ENCODE measurements at places on chromosomes 5 and 9.

DNA sequence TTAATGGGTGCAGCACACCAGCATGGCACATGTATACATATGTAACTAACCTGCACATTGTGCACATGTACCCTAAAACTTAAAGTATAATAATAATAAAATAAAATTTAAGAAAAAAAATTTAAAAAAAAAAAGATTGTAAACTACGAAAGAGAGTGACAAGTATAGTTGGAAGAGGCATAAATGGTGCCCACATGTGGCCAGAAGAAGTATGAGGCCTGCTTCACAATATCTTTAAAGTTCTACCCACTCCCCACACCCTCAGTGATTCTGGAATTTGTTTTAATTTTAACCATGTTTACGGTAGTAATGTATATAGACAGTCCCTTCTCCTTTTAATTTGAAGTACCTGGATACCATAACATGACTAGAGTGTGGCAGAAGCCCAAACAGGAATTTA, 172.7 kb downstream of the CHSY3 start:
- DNase-seq = no peak

- no peak for DNase-seq
Observed at GRCh38 chr5:16953729-16954128, 17.6 kb upstream of the MYO10 start.

GRCh38 chr9:8088477-8088876, 288.9 kb upstream of the DMAC1 start:
- no peak for DNase-seq

DNA sequence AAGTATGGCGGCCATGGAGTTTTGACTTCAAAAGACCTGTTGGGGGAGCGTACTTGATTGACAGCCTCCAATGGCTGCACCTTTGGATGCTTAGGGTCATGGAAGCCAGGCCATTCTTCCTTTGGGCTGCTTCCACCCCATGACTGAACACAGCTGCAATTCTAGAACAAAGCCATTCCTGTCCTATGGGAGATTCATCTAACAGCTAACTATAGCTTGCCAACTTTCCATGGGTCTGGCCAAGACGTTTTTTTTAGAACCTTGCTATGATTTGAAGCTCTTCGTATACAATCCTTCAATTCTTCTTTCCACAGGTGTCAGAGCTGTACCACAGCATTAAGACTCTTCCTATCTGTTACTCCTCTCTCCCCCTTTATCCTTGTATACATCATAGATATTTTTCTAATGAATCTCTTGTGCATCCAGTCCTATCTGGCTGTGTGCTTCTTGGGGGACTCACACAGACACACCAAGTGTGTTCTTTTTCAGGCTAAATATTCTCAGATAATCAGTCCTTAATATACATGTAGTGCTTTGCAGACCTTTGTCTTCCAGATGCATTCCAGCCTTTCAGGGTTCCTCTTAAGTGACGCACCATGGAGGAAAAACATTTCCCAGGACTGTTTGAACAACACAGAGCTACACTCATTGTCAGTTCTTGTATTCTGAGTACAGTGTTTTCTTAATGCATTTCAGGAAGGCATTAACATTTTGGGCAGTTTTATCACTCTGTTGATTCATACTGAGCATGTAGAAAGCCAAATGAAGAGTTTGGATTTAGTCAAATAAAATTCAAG, 198.9 kb downstream of the TAF11L14 start:
- DNase-seq = no peak

- DNase-seq = peak; percentile 96
Observed at GRCh38 chr5:141560725-141561483, 57.9 kb downstream of the DIAPH1 start.

DNA sequence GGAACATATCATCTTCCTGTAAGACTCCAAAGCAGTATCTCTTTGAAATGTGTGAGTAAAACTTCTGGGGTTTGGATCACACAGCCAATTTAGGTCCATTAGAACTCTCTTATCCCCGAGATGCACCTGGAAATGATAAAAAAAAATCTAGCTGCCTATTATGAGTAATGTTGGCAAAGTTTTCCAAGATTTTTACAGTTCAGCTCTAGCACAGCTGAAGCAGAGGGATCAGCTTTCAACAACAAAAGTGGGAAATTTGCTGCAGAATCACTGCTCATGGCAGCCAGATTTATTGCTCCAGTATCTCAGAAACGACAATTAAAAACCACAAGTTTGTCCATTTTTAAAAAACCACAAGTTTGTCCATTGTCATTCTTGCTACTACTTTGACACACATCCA, 292.2 kb downstream of the IRX2 start:
- no peak for DNase-seq

- no peak for DNase-seq
Observed at GRCh38 chr5:44833249-44833648, 24.5 kb downstream of the MRPS30 start.

DNA sequence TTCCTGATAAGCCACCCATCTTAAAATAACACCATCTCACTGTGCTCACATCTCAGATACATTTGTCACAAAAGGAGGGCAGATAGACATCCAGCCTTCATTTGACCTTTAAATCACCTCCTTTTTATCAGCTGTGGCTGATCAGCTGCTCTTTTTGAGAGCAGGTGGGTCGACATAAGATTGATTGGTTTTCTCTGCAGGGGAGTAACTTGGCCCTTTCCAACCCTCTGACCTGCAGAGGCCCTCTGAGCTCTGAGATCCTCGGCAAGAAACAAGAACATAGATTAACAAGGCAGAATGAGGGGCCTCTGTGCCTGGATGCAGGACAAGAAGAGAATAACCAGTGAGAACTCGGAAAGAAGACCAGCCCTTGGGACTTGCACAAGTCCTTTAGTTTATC, 33.5 kb upstream of the GLRA1 start:
- no peak for DNase-seq

DNA sequence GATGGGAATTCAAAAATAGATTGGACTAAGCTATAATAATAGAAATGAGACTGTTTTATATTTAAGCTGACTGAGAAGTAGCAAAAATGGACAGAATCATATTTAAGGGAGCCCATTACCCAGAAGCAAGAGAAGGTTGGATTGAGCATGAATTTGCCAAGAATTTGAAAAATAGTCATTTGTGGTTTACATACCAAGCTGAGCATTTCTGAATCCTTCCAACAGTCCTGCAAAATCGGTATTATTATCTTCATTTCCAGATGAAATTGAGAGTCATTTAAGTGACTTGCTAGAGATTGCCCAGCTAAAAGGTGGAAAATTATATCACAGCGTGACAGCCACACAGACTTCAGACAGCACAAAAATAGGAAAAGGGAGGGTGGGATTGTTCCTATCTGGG, 48.4 kb downstream of the TNFSF15 start:
- no peak for DNase-seq
